Central memory CD4-positive, alpha-beta T cell (primary cell): ENCODE measurements at places on chromosomes 2 and 18.
A peak's percentile ranks its signal among the peaks of the same experiment; 100 is the strongest.

DNA sequence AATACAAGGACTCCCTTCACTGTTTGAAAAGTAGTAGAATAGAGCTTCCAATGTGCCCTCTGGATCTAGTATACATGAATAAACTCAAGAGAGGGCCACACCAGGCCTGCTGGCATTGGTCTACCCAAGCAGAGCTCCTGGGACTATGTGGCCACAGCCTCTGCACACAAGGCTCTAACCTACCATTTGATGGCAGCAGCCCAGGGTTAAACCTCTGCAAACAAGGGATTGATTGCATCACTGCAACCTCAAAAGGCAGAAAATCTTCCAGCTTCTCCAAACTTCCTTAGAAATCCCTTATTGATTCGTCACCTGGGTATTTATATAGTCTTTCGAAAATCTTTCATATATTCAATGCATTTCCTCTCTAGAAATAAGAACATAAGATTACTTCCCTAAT is 147.6 kb upstream of the SETBP1 start:
- no peak for DNase-seq

- DNase-seq = no peak
These were observed 555.5 kb downstream of the ARHGAP15 start for GRCh38 chr2:143684551-143685320.

DNA sequence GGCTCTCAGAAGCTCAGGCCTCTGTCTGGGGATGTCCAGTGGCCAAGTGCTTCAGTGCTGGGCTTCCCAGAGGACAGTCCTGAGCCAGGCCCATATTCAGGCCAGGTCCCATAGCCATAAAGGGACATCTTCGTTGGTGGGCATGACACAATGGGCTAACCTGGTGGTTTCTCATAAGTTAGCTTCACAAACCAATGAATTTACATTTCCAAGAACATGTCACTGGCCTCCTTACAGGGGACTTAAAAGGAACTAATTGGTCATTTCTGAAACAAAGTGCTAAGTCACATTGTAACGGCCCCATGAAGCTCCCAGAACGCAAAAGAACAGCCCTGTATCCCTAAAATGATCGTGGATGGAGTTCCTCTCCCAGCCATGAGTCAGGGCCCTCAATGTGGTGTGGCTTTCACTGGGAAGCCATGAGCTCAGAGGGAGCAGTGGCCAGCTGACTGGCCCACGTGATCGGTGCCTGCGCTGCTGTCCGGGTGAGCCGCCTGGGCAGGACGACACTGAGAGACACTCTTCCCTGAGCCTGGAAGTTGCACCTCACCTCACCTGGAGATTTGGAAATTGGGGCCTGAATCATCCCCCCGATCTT is 163.7 kb upstream of the APCDD1 start:
- no peak for DNase-seq

GRCh38 chr18:36572135-36572856 is 256.5 kb downstream of the TPGS2 start:
- no peak for DNase-seq

DNA sequence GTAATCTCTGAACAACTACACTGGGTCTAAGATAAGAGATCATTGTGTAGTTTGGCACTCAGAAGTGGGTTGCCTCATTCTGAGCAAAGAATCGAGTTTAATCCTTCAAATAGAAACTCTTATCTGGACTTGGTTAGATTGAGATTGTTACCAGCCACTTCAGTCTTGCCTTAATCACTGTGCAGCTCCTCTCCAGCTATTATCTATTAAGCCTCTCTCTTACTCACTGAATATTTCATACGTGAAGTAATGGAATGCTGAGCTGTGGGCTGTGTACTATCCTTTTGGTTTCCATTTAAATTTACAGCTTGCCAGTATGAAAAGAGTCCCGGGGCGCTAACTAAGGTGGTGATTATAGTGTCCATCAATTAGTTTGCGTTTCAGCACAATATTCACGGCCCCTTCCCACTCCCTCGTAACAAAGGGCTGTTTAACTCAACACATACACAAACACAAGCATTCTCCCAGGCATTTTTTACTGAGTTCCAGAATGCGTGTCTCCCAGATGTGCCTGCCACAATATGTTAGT is 65.7 kb upstream of the NCKAP5 start:
- no peak for DNase-seq

GRCh38 chr2:24493713-24494112 is 2.7 kb downstream of the NCOA1 start:
- no peak for DNase-seq

DNA sequence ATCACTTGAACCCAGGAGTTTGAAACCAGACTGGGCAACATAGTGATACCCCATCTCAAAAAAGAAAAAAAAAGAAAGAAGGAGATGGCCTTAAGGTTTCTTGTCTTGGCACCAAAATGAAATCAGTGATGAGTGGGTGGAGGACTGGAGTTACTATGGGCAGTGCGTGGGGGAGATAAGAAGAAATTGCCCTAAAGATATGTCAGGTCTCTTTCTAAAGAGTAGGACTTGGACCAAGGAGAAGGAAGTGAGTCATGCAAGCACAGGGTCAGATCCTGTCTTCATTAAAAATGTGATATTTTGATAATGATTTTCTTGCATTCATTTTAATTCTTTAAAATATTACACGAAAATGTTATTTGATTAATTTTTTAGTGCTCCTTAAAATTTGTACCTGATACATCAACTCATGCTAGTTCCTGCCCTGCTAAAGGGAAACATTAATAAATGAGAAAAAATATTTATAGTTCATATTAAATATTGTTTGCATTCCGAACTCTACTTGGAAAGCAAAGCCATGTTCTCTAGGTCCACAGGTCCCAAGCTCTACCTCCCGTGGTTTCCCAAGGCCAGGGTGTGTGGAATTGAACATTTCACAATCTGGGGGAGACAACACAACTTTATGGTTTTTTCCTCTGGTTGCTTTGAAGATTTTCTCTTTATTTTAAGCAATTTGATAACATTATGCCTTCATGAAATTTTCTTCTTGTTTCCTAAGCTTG is 62.6 kb upstream of the CTLA4 start:
- no peak for DNase-seq

DNA sequence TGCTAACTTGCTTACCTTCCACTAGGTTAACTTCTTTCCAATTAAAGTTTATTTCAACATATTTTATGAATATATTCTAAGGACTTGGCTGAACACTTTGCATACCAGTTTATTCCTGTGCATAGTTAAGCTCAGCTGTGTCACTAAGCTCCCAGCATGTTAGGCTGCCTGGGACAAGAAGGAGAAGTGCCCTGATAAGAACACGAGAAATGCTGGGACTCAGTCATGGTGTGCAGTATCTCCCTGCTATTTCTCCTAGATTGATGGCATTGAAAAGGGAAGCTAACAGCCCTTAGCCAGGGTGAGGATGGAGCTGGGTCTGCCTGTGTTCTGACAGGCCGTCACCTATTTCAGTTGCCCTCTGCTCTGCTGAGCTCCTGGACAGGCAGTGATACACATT is 164.3 kb downstream of the TRABD2A start:
- no peak for DNase-seq

DNA sequence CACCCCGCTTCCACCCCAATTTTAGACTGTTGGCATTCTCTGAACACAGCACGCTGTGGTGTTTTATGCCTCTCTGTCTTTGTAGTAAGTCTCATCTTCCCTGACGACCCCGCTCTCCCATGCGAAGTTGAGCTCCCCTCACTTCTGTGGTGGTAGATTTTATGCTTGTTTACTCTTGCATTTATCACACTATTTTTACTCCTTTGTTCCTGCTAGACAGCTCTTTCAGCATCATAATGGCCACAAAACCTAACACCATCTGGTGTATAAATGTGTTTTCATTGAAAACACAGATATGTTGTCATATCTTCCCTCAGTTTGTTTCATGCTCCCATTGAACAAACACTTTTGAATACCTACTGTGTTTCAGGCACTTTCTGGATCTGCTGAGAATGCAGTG is 57.1 kb downstream of the PKP4 start:
- no peak for DNase-seq

GRCh38 chr2:189791338-189792042 is 7.2 kb downstream of the PMS1 start:
- DNase-seq = peak; percentile 34

GRCh38 chr2:62713837-62714236 is 8.3 kb downstream of the EHBP1 start:
- no peak for DNase-seq

- no peak for DNase-seq
These were observed 45.1 kb downstream of the LBH start for GRCh38 chr2:30276455-30276911.

DNA sequence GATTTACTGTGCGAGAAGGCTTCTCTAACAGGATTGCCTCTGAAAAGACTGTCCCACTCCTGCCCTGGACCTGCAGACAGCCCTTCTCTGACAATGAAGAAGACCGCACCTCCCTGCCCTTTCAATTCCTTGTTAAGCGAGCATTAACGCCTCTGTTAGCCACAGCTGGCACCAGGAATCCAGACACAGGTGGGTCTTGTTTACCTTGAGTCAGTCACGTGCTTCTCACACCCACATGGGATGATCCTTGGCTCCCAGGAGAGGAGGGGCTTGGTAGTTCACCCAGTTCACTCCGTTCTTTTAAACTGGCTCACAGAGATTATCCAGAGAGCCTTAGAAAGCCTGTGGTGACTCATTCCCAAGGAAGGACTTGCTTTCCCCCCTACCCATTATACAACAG is 410.5 kb upstream of the MEIS1 start:
- DNase-seq = no peak

GRCh38 chr2:240095556-240096523 is 40.3 kb downstream of the COPS9 start:
- DNase-seq = no peak

DNA sequence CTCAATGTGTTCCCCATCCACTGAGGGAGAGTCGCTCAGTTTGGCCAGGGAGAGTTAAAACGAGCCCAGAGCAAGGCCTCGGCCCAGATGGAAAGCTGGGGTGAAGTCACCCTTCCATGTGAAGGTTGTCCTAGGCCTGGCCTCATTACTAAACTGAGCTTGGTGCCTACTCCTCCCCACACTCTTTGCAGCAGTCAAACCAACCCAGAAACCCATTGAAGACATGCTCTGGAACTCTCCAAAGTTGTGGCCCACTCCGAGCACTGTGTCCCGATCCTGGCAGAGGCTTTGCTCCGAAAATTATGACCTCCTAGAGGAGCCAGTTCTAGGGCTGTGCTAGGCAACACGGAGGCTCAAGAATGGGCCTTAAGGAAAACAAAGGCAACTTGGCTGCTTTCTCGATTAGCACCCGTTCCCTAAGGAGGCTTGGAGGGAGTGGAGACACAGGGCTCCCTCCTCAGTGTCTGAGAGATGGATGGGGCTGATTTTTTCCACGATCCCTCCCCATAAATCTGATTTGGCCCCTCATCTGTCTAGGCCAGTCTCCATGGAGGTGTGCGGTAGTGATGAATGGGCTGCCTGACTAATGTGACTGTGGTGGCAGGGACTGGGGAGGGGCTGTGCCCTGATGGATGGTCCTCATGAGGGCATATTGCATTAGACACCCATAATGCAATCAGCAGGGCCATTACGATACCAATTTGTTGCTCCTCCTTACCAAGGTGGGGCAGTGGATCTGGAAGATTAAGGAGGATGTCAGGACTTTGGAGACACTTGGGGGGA is 11.7 kb upstream of the CYP26B1 start:
- DNase-seq = no peak

GRCh38 chr18:36035253-36035652 is 32.1 kb downstream of the RPRD1A start:
- DNase-seq = no peak

GRCh38 chr18:68034296-68034695 is 517.8 kb upstream of the DSEL start:
- no peak for DNase-seq

DNA sequence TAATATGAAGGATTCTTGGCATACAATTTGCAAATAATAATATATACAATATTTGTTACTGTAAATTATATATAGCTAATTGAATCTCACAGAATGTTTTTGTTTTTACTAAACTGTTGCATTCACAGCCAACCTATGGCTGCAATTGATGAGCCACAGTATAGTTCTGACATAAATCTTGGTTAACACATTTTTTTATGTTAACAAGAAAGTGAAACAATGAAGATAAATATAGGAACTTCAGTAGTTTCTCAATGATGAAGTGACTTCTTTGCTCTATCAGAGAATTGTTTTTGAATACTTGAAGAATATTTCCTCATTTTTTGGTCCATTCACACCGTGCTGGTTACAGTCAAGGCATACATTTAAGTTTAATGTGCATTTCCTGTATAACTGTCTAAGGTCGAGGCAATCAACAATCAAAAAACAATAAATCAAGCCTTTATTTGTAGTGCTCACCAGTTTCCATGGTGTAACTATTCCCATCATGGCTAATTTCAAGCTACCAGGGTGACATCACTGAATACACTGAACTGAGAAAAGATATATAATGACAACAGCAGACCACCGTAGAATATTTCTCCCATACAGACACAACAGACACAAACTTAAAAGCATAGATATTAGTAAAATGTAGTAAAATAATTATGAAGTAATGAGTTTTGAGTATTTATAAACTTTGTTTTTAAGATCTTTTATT is 12.9 kb upstream of the ETAA1 start:
- DNase-seq = no peak

- no peak for DNase-seq
These were observed 205.9 kb downstream of the TMEM163 start for GRCh38 chr2:134512734-134513464.

DNA sequence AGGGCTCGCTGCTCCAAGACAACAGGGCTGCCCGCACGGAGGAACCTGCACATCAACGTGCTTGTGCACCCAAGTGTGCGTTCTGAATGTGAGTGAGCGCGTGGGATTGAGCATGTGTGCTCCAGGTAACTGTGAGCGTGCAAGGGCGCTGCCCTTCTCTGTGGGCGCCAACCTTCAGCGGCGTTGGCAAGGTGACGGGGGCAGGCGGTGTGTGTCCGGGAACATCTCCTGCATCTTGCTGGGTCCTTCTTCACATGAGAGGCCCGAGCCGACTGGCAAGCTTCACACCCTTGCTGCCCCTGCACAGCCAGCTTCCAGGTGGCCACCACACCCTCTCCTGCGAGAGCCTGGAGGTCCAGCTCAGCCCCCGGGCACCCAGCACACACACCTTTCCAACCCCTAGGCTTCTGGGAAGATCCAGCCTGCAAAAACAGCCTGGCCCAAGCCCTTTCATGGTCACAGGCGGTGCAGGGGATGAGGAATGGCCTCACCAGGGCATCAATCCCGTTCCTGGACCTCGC is 220.9 kb downstream of the HDAC4 start:
- no peak for DNase-seq

GRCh38 chr2:144334551-144334950 is 185.4 kb downstream of the ZEB2 start:
- DNase-seq = no peak
